ENCODE measurements at places on chromosomes 5 and 9. TPM values are rescaled to one million over a fixed set of nuclear protein-coding genes. Genes with fewer than 3 reads are reported as not detected.

The TSC1 gene
- total RNA-seq = 70.7 TPM

The PCDHGA11 gene
- 17.8 TPM for total RNA-seq

The KIF24 gene
- 0.74 TPM for total RNA-seq

The FIBCD1 gene
- total RNA-seq = not detected

The TXNDC8 gene
- total RNA-seq = not detected

The KCNMB1 gene
- total RNA-seq = not detected

The IRGM gene
- 0.09 TPM for total RNA-seq

The HTR1A gene
- not detected for total RNA-seq

The SHISAL2B gene
- not detected for total RNA-seq
